ENCODE measurements at places on chromosomes 4 and X. TPM values are rescaled to one million over a fixed set of nuclear protein-coding genes. Genes with fewer than 3 reads are reported as not detected.

GRCh38 chr4:69860521-69861298 is 765 bp upstream of the SULT1E1 start:
- H3K27ac ChIP-seq, result no peak overlapping the region
- H3K4me3 ChIP-seq, result no peak overlapping the region
- H3K36me3 ChIP-seq, result no peaks in the 10 kb centered on the region
- peaks cover 3% of the 10 kb centered on the region for H3K27me3 ChIP-seq
- no peaks in the 10 kb centered on the region for H3K4me1 ChIP-seq

DNA sequence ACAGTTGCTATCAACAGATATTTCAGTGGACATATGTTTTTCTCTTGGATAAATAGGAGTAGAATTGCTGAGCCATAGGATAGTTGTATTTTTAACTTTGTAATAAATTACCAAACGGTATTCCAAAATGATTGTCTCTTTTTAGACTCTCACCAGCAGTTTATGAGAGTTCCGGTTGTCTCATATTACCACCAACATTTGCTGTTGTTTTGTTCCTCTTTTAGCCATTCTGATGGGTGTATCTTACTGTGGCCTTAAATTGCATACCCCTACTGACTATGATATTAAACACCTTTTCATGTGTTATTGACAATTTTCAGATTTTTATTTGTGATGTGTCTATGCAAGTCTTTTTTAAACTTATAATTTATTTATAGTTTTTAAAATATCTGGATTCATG is 39.7 kb downstream of the SNX25 start:
- H3K36me3 ChIP-seq, result peaks cover 8% of the 10 kb centered on the region
- no peak for DNase-seq
- H3K4me1 ChIP-seq, result peaks cover 17% of the 10 kb centered on the region

DNA sequence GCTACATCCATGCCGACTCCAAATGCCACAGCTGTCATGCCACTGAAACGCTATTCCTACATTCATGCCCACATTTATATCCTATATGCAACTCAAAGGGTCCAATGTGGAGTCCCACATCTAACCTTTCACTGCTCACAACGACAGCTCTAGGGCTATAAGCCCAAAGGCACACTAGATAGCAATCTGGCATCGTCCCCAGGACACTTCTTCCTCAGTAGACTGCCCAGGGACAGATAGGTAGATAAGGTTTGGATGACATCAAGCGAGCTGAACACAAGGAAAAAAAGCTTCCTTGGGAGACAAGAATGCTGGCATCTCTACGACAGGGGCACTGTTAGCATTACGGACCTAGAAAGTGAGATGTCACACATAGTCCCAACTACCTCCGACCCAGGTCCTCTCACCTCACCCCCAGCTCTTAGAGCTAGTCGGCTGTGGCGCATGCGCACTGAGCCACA is 685 bp downstream of the RAB9B start:
- peaks cover 8% of the 10 kb centered on the region for H3K27me3 ChIP-seq
- H3K36me3 ChIP-seq, result no peaks in the 10 kb centered on the region
- H3K4me3 ChIP-seq, result peak overlapping the region; percentile 71
- H3K4me1 ChIP-seq, result peaks cover 3% of the 10 kb centered on the region
- peak; percentile 53 for DNase-seq

DNA sequence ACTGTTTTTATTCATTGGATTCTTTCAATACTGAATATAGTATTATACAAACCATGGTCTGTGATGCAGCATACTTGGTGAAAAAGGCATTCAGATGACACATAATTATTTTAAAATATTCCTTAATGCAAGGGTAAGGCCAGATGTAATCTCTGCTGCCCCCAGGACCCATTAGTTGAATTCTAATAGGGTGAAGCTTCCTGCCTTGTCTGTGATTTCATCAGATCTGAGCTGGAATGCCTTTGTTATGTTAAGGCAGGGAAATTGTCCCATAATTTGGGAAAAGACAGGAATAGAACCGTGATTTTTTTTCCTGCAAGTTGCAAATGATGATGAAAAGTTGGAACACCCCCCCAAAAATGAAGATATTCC is 26.1 kb downstream of the ZRSR2 start:
- no peaks in the 10 kb centered on the region for H3K27me3 ChIP-seq
- peaks cover 43% of the 10 kb centered on the region for H3K4me1 ChIP-seq
- peak overlapping the region; percentile 86 for H3K27ac ChIP-seq
- DNase-seq, result no peak

DNA sequence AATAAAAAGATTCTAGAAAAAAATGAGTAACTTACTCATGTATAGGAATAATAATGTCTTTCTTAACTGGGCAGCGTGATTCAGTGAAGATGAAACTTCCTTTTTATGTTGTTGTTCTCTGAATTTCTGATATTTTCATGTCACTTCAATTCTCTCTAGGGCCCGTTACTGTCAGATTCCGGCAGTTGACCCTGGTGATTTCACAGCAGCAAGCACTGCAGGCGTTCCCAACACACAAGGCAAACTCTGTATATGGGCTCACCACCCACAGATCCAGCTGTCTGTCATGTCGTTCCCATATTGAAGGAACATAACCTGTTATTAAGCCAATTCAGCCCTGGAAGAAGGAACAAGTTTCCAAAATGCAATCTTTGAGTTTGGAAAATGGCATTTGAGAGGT is 288.3 kb upstream of the GALNTL6 start:
- H3K27ac ChIP-seq, result no peak overlapping the region
- no peak for DNase-seq
- H3K4me3 ChIP-seq, result no peak overlapping the region

DNA sequence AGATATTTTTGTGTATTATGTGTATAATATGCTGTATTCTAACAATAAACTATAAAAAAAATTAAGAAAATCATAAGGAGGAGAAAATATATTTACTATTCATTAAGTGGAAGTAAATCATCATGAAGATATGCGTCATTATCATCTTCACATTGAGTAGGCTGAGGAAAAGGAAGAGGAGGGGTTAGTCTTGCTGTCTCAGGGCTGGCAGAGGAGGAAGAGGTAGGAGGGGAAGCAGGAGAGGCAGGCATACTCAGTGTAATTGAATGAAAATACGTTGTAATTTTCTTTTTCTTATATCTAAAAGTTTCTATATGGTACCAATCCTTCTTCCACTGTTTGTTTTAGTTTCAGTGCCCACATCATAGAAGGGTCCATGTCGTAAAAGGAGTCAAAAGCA is 9.8 kb upstream of the TMEM185A start:
- H3K4me1 ChIP-seq, result no peaks in the 10 kb centered on the region
- H3K27me3 ChIP-seq, result peaks cover 2% of the 10 kb centered on the region
- no peaks in the 10 kb centered on the region for H3K36me3 ChIP-seq
- no peak overlapping the region for H3K4me3 ChIP-seq
- DNase-seq, result no peak

DNA sequence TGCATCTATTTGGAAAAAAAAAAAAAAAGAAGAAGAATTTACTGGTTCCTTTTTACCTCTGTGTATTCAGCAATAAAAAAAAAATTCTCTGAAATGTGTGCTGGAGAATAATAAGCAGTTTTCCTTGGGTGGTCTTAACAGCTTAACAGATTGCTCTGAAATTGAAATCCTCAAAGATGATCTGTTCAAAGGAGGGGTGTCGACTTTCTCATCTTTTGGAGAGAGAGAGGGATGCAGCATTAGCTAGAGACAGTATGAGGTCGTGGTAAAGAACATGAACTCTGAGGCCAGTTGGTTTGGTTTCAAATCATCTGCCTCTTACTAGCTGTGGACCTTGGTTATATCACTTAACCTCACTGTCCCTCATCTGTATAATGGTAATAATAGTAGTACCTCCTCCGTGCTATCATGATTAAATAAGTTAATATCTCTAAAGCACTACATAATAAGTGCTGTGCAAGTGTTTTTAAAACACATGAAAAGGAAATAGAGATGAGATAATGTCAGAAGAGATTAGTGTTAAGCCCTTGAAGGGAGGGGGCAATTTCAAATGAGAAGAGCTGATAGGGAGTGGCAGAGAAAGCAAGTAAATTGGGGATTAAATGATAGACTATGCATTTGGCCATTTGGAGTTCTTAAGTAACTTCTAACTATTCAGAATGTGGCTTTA is 109.9 kb upstream of the LIMCH1 start:
- no peak overlapping the region for H3K4me3 ChIP-seq
- H3K4me1 ChIP-seq, result no peaks in the 10 kb centered on the region
- no peaks in the 10 kb centered on the region for H3K27me3 ChIP-seq
- no peaks in the 10 kb centered on the region for H3K36me3 ChIP-seq
- no peak overlapping the region for H3K27ac ChIP-seq

Gene EDA
- total RNA-seq, result 1.9 TPM

GRCh38 chrX:86348669-86349068 is 200.4 kb downstream of the DACH2 start:
- DNase-seq, result no peak
- no peaks in the 10 kb centered on the region for H3K4me1 ChIP-seq
- H3K27ac ChIP-seq, result no peak overlapping the region
- H3K27me3 ChIP-seq, result no peaks in the 10 kb centered on the region
- no peaks in the 10 kb centered on the region for H3K36me3 ChIP-seq
- no peak overlapping the region for H3K4me3 ChIP-seq

DNA sequence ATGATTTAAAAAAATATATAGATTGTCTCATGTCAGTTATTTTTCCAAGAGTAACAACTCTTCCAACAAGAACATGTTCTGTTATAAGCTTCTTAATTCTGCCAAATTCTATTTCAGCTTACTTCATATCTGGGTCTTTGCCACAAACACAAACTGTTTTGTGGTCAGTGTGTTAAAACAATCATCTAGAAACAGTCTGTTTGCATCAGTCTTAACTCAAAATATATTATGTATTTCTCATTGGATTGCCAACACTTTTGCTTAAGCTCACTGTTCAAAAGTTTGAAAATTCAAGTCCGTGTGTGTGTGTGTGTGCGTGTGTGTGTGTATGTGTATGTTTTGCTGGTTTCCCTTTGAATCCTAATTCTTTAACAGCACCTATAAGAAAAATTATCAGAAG is 752.3 kb upstream of the NDST4 start:
- H3K36me3 ChIP-seq, result no peaks in the 10 kb centered on the region
- no peak for DNase-seq
- H3K4me1 ChIP-seq, result no peaks in the 10 kb centered on the region
- no peak overlapping the region for H3K4me3 ChIP-seq
- no peak overlapping the region for H3K27ac ChIP-seq

Gene NRK
- total RNA-seq, result not detected

- no peak overlapping the region for H3K27ac ChIP-seq
- H3K27me3 ChIP-seq, result peaks cover 22% of the 10 kb centered on the region
- no peaks in the 10 kb centered on the region for H3K4me1 ChIP-seq
- DNase-seq, result no peak
- no peak overlapping the region for H3K4me3 ChIP-seq
Observed at GRCh38 chrX:153304988-153305736, 16.4 kb downstream of the PNMA6F start.

Gene MAOA
- total RNA-seq, result 0.12 TPM

DNA sequence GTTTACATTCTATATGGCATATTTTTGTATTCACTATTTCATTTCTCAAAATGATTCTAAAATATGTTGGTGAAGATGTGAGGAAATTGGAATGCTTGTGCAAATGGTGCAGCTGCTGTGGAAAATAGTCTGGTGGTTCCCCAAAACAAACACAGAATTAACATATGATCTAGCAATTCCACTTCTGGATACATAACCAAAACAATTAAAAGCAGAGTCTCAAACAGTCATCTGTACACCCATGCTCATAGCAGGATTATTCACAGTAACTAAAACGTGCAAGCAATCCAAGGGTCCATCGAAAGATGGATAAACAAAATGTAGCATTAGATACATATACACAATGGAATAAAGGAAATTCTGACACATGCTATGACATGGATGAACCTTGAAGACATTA is 204.8 kb downstream of the FBXW7 start:
- no peak for DNase-seq
- no peak overlapping the region for H3K27ac ChIP-seq
- no peak overlapping the region for H3K4me3 ChIP-seq
- peaks cover 53% of the 10 kb centered on the region for H3K36me3 ChIP-seq

- no peak for DNase-seq
- H3K36me3 ChIP-seq, result peaks cover 19% of the 10 kb centered on the region
- H3K27me3 ChIP-seq, result no peaks in the 10 kb centered on the region
- H3K27ac ChIP-seq, result peak overlapping the region; percentile 98
Observed at GRCh38 chr4:39698424-39699009, 581 bp downstream of the UBE2K start.

- peaks cover 23% of the 10 kb centered on the region for H3K4me1 ChIP-seq
- H3K27me3 ChIP-seq, result no peaks in the 10 kb centered on the region
- H3K36me3 ChIP-seq, result no peaks in the 10 kb centered on the region
Observed at GRCh38 chrX:44342866-44343265, 606 bp downstream of the EFHC2 start.

GRCh38 chr4:47642191-47642830 is 157.2 kb downstream of the ATP10D start:
- H3K27me3 ChIP-seq, result peaks cover 7% of the 10 kb centered on the region
- no peak overlapping the region for H3K4me3 ChIP-seq

- no peaks in the 10 kb centered on the region for H3K36me3 ChIP-seq
- H3K27ac ChIP-seq, result no peak overlapping the region
- H3K4me1 ChIP-seq, result no peaks in the 10 kb centered on the region
Observed at GRCh38 chr4:146567396-146567795, 45.7 kb upstream of the SLC10A7 start.

DNA sequence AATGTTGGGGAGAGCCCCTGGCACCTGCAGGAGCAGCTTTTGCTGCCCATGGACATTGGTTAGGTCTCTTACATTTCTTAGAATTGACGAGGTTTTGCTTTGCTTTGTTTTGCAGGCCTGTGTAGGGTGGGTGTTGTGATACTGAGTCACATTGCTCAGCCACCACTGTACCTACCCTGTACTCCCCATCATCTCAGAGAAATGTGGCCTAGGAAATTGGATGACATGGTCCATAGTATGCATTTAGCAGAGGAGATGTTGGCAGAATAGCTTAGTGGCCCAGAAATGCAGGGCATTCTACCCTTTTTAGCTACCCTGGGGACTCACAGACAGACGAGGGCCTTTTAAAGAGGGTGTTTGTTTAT is 43.7 kb downstream of the IL21 start:
- H3K27me3 ChIP-seq, result no peaks in the 10 kb centered on the region
- no peak for DNase-seq
- H3K4me3 ChIP-seq, result no peak overlapping the region
- H3K4me1 ChIP-seq, result peaks cover 44% of the 10 kb centered on the region
- H3K36me3 ChIP-seq, result peaks cover 4% of the 10 kb centered on the region
- H3K27ac ChIP-seq, result peak overlapping the region; percentile 1

Gene S100G
- not detected for total RNA-seq

GRCh38 chr4:10960389-10960788 is 275.8 kb upstream of the CLNK start:
- peaks cover 2% of the 10 kb centered on the region for H3K4me1 ChIP-seq
- H3K36me3 ChIP-seq, result no peaks in the 10 kb centered on the region
- peaks cover 2% of the 10 kb centered on the region for H3K27me3 ChIP-seq
- no peak overlapping the region for H3K27ac ChIP-seq
- DNase-seq, result no peak

GRCh38 chr4:57404483-57404882 is 294.3 kb upstream of the IGFBP7 start:
- DNase-seq, result no peak
- H3K36me3 ChIP-seq, result no peaks in the 10 kb centered on the region
- no peak overlapping the region for H3K27ac ChIP-seq
- H3K4me1 ChIP-seq, result no peaks in the 10 kb centered on the region

Gene DAPP1
- total RNA-seq, result 39.5 TPM

- no peak overlapping the region for H3K27ac ChIP-seq
- H3K4me3 ChIP-seq, result no peak overlapping the region
- DNase-seq, result no peak
- H3K4me1 ChIP-seq, result no peaks in the 10 kb centered on the region
Observed at GRCh38 chr4:39279416-39279815, 86.7 kb downstream of the RFC1 start.

GRCh38 chr4:118682928-118683327 is 2.3 kb upstream of the METTL14 start:
- H3K27me3 ChIP-seq, result peaks cover 4% of the 10 kb centered on the region
- H3K27ac ChIP-seq, result no peak overlapping the region
- peaks cover 36% of the 10 kb centered on the region for H3K4me1 ChIP-seq
- peaks cover 5% of the 10 kb centered on the region for H3K36me3 ChIP-seq
- no peak overlapping the region for H3K4me3 ChIP-seq

- H3K27me3 ChIP-seq, result no peaks in the 10 kb centered on the region
- H3K4me3 ChIP-seq, result no peak overlapping the region
- no peaks in the 10 kb centered on the region for H3K36me3 ChIP-seq
- H3K27ac ChIP-seq, result no peak overlapping the region
Observed at GRCh38 chr4:164935363-164935762, 42.1 kb downstream of the TRIM61 start.

All from activated CD4-positive, alpha-beta T cell treated with anti-CD3 and anti-CD28 coated beads, Interleukin-2, amount 10 ng/mL, durations not matched to agents 7 days and 5 days (primary cell).